ENCODE measurements at places on chromosomes 16 and 17.

- DNase-seq = no peak
These were observed 893.8 kb downstream of the KCNJ2 start for GRCh38 chr17:71063127-71063526.

GRCh38 chr17:16475179-16475704 lies 16.8 kb downstream of the LRRC75A start:
- DNase-seq = no peak

- no peak for DNase-seq
These were observed 114.4 kb downstream of the CDH13 start for GRCh38 chr16:82741073-82741615.

GRCh38 chr17:72466199-72466598 lies 345.4 kb downstream of the SOX9 start:
- DNase-seq = peak; percentile 80

DNA sequence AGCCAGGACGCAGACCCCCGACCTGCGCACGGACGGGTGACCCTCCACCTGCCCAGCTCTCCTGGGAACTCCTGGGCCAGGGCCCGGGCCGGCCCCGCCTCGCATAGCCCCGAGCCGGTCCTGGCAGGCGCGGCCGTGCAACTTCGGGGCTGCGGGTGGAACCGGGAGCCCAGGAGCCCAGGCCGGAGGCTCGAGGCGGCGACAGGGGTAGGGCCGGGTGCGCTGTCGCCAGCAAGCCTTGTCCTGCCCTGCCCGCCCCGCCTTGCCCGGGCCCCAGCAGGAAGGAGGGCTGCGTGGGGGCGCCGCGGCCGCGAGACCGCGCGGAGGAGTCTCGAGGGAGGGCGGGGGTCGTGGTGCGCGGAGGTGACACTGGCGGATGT lies 408 bp downstream of the LMF1 start:
- no peak for DNase-seq

Data from small intestine (tissue), 16 donors.